ENCODE measurements at places on chromosomes 5 and 9.

- DNase-seq, result no peak
Measured at GRCh38 chr5:128009403-128009802, 74.2 kb upstream of the SLC12A2 start.

DNA sequence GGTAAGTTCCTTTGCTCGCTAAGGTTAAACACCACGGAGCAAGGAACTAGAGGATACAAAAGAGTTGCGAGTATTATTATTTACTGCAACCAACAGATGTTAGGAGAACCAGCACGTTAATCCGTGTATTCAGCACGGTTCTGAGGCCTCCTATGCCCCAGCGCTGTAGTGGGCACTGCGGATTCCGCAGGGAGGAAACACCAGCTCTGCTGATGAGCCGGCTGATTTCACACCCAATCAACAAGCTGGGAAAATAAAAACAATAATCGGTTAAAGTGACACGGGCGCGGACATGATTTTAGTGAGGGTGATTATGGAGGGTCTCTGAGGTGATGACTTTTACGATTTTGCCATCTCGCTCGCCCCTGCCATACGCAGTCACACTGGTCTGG lies 702 bp upstream of the PRELID2 start:
- no peak for DNase-seq

GRCh38 chr9:36150574-36151315 lies 14.2 kb downstream of the GLIPR2 start:
- DNase-seq, result no peak

DNA sequence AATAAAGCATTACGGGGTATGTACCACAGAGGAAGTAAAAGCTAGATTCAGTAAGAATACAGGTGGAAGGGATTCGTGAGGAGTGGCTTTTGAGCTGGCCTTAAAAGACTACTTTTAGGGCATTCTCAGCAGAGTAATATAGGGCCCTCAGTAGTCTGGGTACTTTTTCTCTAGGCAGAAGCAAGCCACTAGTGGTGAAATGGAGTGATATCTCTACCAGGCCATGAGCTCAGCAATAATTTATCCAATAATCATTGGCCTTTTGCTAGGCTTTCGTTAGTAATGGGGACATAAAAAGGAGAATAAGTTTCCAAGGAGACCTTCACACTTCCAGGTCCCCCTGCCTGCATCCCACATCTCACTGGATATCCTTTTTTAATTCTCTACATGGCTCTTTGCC lies 1.7 kb downstream of the POLR3G start:
- no peak for DNase-seq

DNA sequence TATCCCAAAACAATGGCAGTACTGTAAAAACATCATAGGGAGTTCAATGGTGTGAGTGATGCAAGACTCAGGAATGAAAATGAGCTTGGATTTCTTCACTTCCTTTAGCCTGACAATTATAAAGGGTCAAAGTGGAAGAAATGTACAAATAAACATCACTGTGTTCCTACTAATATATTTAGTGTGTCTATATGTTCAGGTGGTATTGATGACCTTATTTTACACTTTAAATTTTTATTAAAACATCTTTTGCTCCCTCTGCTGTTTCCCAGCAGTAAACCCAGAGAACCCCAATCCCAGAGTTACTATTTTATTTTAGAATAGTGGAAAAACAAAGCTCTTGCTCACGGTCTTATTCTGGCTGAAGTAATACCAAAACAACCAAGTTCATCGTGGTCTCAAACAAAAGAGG lies 2.0 kb downstream of the LOX start:
- DNase-seq, result no peak

DNA sequence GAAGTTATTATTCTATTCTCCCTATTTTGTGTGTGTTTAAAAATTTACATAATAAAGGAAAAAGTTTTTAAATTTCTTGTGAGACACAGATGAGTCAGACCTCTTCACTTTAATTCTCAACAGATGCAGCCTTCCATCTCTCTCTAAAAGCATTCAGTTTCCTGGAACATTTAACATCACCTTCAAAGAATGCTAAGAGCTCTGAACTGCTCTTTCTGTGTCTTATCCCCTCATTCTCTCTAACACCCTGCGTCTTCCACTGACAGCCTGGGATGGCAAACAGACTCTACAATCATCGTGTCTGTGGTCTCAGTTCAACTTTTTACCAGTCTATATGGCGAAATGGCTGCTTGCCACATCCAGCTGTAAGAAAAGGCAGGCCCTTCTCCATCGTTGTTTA lies 173.0 kb downstream of the HINT1 start:
- no peak for DNase-seq

DNA sequence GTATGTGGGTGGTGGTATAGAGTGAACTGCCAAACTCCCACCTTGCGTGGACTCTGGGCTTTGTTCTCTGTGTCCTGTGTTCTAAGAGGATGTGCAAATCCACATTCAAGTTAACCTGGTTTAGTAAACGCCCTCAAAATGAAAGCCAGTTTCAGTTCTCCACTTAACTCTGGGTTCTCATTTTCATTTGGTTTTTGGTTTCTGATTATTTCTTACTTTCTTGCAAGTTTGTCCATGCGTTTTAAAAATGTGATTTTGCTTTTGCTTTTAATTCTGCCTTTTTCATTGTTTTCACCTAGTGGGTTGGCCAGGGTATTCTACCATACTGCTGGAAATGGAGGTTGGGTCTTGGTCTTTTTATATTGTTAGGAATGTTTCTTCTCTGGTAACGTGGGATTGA lies 38.2 kb downstream of the GALNT10 start:
- no peak for DNase-seq

- no peak for DNase-seq
Measured at GRCh38 chr5:34496701-34497469, 159.2 kb upstream of the RAI14 start.

DNA sequence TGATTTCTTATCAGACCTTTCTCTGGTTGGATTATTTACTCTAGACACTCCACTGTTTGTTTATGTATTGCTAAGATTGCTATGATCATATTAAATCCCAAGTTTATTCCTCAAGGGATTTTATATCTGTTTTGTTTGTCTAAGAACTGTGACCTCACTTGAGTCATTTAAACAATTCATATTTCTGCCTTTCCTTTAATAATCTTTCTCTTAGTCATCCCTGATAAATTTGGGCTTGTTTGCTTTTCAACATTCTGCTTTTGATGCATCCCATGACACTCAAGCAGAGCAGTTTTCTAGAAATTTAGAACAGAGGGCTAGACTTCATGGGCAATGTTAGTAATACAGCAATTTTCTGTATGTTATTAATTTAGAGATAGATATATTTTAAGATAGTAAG lies 231.6 kb upstream of the TNC start:
- DNase-seq, result no peak

GRCh38 chr5:149399775-149400174 lies 20.7 kb upstream of the IL17B start:
- DNase-seq, result no peak

DNA sequence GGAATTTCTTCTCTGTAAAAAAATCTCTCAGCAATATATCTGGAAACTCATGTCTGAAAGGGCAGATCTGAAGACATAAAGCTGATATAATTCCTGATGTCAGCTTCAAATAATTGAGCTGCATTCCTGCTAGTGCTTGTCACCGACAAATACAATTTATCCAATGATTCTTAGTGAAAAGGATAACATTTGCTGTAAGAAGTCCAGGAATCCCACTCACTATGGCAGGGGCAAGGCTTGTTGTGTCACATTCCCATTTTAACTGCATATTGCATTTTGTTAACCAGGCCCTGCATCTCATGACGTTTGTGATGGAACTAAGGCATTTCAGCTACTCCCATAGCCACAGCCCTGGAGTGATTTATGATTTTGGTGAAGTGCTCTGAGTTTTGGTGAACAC lies 160.1 kb upstream of the DAB2 start:
- DNase-seq, result no peak

- no peak for DNase-seq
Measured at GRCh38 chr5:128279345-128279744, 195.8 kb downstream of the SLC12A2 start.

DNA sequence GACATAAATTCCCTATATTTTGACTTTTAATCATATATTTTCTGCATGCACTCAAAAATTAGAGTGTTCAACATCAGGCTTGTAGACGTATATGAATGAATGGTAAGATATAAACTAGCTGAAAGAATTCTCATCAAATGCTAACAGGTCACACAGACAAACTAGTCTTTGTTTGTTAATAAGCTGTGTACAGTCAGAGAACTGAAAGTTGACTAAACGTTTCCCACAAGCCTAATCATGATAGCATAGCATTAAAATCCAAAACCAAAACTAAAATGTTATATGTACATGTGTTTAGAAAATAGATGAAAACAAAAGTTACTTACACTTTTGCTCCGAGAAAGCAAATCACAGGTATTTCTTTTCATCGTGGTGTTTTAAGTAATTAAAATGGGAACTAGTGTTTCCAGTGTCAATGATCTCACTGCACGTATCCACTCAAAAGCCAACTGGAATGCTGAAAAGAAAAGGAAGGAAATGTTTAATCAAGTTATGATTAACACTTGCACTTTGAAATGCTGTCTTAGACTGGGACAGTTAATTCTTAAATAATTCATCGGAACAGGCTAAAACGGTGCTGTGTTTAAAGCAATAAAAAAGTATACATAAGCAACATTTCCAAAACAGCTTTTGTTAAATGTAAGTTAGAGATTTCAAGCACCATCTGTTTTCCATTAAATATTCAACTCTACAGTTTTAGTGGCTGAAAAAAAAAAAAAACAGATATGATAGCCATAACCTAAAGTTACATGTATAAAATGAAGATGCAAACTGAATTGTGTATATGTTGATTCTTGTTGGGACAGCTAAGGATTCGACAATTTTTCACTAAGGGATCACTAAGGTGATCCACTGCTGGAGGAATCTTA lies 291.9 kb upstream of the PDE4D start:
- DNase-seq, result no peak

DNA sequence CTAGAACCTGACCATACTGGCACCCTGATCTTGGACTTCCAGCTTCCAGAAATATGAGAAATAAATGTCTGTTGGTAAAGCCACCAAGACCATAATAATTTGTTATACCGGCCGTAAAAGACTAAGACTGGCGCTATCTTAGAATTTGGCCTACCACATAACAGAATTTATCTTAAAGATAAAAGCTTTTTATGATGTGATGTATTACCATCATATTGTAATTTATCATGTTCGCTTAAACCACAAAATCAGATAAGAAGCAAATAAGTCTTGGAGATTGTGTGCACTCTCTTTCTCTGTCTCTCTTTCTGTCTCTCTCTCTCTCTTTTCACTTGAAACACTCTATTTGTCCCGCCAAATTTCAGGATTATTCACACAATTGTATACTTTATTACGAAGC lies 35.6 kb downstream of the FST start:
- no peak for DNase-seq

DNA sequence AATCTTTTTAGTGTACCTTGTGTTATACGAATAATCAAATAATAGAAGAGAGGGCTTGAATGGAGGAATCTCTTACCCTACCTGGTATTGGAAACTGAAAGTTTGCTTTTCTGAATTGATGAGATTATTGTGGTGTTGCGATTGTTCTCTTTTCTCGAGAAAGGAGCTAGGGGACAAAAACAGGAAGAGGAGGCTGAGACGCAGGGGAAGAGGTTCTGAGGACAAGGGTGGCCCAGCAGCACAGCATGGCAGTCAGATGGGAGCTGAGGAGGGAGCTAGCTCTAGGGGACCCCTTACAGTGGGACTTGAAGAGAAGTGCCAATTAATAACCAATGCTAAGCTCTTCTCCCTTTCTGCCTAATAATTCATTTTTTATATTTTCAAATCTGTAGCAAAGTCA lies 183.3 kb upstream of the DMAC1 start:
- DNase-seq, result no peak

GRCh38 chr5:128487041-128487440 lies 51.0 kb downstream of the FBN2 start:
- DNase-seq, result no peak

- DNase-seq, result no peak
Measured at GRCh38 chr9:108012886-108013665, 523.5 kb upstream of the KLF4 start.

GRCh38 chr5:174177976-174178605 lies 132.6 kb downstream of the NSG2 start:
- no peak for DNase-seq

- no peak for DNase-seq
Measured at GRCh38 chr9:111052791-111053190, 14.5 kb upstream of the LPAR1 start.

- DNase-seq, result no peak
Measured at GRCh38 chr5:125668884-125669283, 754.3 kb upstream of the GRAMD2B start.

DNA sequence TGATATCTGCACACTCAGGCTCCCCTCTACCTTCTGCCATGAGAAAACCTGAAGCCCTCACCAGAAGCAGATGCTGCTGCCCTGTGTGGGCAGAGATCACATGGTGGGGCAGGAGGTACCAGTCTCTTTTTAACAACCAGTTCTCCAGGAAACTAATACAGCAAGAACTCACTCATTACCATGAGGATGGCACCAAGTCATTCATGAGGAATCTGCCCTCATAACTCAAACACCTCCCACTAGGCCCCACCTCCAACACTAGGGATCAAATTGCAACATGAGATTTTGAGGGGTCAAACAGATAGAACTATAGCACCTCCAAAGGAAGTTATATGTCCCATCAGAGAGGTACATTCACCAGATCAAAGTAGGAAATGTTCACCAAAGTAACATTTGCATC lies 136.3 kb upstream of the SHB start:
- no peak for DNase-seq

DNA sequence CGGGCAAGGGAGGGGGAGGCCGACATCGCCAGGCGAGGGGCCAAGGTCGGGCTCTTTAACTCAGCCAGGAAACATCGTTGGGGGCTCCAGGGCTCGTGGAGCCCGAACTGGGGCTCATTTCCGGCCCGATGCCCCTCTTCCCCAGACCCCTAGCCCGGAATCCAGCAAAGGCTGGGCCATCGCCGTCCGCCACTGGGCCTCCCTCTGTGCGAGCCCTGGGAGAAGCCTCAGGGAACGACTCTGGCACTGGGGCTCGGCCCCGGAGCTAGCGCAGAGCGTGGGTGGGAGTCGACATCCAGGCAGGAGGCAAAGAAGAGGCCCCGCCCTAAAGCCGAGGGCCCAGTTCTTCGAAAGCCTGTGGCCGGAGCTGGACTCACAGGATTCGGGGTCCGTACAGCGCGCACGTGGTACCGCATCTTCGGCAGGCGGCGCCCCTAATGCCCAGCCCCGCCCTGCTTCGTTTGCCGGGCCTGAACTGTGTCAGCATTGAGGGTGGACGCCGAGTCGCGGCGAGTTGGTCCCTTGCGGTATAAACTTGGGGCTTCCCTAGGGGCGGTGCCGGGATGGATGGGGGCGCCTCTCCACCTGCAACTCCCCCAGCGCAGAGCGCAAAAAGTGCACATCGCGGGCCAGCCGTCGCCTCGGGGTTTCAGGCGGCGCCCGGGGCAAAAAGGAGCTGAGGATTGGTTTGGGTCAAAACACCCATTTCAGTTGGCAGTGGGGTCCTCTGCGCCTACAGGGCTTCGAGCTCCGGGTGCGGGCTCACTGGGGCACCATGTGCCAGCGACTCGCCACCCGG lies 3.6 kb upstream of the PAX5 start:
- DNase-seq, result no peak

GRCh38 chr5:91521785-91522184 lies 138.7 kb upstream of the ARRDC3 start:
- DNase-seq, result no peak

GRCh38 chr9:106869028-106869427 lies 6.1 kb downstream of the ZNF462 start:
- no peak for DNase-seq
